ENCODE measurements at places on chromosomes 13 and 19.
A peak's percentile ranks its signal among the peaks of the same experiment; 100 is the strongest.

DNA sequence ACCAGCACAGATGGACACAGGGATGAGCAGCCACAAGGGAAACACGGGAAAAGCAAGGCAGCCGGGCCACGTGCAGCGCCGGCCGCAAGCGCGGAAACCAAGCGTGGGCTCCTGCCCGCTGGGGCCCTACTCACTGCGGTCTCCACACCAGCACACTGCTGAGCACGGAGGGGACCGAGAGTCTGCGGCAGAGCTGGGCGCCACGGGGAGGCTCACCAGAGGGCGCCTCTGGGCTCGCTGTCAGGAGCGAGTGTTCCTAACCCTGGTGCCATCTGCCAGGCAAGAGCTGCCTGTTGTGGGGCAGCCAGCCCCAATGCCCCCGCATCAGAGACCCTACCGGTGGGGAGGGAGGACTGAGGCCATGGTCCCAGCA lies 26.5 kb downstream of the MPND start:
- no peak for DNase-seq

DNA sequence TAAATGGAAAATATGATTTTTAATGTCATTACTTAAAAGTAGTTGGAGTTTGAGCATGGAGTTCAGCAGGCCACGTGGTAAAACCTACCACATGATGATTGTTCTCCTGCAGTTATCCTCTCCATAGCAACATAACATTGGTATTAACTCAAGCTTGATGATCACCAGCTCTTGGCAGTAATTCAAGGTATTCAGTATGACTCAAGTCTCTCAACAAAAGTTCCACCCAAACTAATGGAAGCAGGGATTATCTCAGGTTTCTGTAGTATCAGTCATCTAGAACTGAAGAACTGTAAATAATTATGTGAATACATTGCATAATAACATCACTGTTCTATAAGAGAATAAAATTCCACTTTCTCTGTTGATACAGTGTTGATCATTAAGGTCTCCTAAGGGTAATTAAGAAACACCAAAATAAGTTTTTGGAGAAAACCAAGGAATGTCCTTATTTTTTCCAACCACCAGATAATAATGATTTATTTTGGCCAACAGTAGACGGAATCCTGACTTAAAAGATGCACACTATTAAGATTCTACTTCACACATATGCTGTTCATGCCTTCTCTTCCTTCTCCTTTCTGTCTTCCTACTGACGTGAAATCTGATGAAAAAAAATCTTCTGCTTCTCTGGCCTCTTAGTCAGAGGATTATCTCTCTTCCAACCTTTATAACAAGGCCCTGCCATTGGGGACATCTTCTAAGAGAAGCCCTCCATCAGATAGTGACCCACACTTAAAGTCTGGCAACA lies 1092.3 kb downstream of the EFNB2 start:
- peak; percentile 81 for DNase-seq

DNA sequence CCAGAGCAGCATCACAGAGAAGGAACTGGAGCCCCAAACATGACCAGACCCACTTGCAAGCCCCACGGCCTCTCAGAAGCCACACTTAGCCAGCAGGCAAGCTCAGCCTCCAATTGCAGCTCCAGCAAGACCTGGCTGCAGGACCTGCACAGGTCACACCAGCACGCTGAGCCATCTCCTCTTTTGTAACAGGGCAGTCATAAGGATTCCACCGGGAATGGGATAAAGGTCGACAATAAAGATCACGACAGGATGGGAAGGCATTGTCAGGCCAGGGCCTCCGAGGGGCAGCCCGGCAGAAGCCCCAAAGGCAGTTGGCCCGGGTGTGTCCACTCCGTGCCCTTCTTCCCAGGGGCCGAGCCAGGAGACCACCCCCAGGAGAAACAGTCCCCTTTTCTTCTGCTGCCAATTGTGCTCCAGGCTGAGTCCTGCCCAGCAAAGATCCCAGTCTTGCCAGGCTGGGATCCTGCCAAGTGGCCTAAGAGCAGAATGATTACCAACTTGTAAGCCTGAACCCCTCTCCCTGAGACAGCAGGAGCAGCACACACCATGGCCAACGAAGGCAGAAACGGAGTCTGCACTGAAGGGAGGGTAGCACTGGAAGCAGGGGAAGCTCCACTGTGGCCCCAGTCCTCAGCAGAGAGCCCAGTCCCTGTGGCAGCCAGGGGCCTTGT lies 12.5 kb downstream of the PEPD start:
- no peak for DNase-seq

DNA sequence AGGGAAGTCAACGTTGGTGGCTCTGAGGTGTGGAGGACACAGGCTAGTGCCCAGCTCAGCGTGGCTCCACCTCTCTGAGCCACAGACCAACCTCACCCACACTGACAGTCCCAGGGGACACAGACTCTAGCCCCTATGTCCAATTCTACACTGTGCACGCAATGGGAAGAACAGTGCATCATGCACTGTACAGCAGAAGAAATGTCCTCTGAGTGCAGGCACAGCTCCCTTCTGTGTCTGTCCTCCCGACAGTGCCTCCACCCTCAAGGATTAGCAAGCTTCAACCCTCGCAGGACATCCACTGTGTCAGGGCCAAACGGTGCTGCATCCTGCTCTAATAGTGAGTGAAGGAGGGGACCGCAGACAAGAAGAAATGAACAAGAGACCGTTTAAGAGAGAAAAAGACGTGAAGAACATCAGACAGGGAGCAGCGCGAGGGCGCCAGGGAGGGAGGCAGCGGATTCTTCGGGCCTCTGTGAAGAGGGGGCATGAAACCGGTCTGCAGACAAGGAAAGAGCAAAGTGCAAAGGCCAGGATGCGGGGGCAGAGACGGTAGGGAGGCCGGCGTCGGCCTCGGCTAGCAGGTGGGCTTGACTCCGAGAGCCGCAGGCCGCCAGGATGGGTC lies 681 bp downstream of the ZNF837 start:
- DNase-seq = no peak

GRCh38 chr19:16077984-16078758 lies 1.9 kb downstream of the TPM4 start:
- peak; percentile 66 for DNase-seq

- peak; percentile 68 for DNase-seq
Measured at GRCh38 chr13:114110091-114110829, 22.2 kb downstream of the RASA3 start.
